ENCODE measurements at places on chromosomes 6 and 20.

GRCh38 chr20:7710440-7710839 lies 229.8 kb downstream of the HAO1 start:
- no peak for DNase-seq

DNA sequence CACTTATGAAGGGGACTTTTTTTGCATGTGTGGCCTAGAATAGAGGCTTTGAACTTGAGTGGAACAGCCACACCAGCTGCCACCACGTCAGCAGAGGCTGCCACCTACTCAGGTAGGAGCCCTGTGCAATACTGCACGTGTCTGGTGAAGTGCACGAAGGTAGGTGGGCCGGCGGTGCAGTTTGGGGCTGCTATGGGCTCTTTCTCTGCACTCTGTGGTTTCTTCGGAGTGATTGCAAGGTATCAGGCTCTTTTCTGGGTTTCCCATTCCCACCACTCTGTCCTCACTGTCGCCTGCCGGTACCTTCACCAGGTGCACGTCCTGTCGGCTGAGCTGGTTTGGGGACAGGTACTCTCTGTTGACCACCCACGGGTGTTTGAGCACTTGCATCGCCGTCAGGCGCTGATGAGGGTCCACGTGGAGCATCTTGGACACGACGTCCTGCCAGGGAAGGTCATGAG lies 30.8 kb upstream of the MPC1 start:
- no peak for DNase-seq

DNA sequence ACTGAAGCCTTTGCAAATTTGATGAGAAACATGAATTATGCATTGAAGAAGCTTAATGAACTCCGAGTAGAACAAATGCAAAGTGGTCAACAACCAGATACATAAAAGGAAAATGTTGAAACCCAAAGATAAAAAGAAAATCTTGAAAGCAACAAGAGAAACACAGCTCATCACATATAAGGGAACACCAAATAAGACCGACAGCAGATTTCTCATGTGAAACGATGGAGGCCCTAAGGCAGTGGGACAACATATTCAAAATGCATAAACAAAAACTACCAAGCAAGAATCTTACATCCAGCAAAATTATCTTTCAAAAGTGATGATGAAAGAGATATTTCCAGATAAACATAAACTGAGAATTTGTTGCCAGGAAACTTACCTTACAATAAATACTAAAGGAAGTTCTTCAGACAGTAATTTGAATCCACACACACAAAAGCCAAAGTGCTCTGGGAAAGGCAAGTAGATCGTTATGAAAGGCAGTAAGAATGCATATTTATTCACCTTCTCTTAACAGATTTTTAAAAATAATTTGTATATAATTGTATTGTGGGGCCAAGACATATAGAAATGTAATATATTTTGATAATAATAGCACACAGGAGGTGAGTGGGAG lies 22.5 kb downstream of the SLC52A3 start:
- DNase-seq, result no peak

- DNase-seq, result no peak
Measured at GRCh38 chr20:37395410-37395797, 49.5 kb downstream of the SRC start.

- DNase-seq, result no peak
Measured at GRCh38 chr6:150492941-150493340, 106.7 kb upstream of the PLEKHG1 start.

Data from activated CD8-positive, alpha-beta memory T cell treated with anti-CD3 and anti-CD28 coated beads for 48 hours (primary cell).